ENCODE measurements at places on chromosomes 7 and 10.

DNA sequence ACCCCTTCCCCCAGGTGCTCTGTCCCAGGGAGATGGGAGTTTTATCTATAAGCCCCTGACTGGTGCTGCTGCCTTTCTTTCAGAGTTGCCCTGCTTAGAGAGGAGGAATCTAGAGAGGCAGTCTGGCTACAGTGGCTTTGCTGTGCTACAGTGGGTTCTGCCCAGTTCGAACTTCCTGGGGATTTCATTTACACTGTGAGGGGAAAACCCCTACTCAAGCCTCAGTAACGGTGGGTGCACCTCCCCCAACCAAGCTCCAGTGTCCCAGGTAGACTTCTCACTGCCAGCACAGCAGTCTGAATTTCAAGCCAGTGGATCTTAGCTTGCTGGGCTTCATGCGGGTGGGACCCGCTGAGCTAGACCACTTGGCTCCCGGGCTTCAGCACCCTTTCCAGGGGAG, 143.5 kb upstream of the IMMP2L start:
- DNase-seq: no peak

- DNase-seq: no peak
Measured at GRCh38 chr7:129122078-129122750, 22.3 kb upstream of the TSPAN33 start.

DNA sequence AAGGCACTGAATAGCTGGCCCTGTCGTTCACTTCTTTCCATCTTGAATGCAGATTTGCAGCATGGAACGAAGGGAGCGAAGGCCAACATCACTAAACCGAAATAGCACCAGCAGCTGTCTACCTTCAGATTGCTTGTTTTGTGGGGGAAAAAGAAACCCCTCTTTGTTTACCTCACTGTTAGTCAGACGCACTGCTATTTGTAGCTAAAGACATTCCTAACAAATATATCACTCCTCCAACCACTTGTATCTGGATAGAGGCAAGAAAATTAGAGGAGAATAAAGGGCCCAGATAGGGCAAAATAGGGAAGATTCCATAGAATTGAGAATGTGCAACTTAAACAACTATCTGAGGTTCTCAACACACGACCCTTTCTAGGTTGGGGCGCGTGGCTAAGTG, 26.5 kb downstream of the ANK3 start:
- no peak for DNase-seq

DNA sequence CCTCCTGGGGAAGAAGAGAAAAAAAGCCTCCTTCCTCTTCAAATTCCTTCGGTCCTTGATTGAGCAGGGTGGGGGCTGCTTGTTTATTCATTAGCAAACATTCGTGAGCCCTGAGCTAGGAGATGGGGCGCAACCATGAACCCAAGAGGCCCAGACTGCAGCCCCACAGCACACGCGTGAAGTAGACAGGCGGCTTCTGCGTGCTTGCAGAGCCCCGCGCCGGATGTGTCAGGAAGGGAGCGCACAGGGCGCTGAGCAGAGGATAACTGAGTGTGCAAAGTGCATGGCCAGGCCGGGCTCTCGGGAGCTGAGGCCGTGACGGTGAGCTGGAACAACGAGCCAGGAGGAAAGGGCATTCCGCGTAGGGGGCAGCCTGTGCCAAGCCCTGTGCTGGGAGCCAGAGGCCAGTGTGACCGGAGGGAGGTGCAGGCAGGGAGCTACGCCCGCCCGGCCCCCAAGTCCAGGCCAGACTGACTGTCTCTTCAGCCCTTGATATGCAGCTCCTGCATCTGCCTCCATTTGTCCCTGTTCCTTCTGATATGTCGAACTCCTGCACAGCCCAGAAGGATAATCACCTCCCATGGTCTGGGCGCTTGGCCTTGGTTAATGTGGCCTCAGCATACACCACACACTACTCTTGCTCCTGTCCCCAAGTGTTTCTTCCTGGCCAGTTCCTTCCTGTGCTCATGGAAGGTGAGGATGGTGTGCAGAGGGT, 4.6 kb downstream of the FOXL3 start:
- DNase-seq: no peak

DNA sequence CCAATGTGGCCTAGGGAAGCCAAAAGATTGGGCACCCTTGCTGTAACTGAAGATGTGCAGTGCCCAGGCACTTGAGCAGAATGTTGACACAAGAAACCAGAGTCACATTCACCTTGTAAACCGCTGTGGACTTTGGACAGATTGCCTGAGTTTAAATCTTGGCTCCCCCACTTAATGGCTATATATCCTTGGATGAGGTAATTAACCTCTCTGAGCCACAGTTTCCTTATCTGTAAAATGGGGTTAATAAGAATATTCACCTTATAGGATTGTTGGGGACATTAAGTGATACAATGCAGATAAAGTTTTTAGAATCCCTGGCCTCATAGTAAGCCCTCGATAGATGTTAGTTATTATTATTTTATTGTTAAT, 331.0 kb downstream of the LRMDA start:
- DNase-seq: no peak

All from stimulated activated CD8-positive, alpha-beta memory T cell treated with anti-CD3 and anti-CD28 coated beads, Interleukin-7, amount 100 ng/mL, for 24 hours (primary cell).